ENCODE measurements at places on chromosomes 1 and 21.

DNA sequence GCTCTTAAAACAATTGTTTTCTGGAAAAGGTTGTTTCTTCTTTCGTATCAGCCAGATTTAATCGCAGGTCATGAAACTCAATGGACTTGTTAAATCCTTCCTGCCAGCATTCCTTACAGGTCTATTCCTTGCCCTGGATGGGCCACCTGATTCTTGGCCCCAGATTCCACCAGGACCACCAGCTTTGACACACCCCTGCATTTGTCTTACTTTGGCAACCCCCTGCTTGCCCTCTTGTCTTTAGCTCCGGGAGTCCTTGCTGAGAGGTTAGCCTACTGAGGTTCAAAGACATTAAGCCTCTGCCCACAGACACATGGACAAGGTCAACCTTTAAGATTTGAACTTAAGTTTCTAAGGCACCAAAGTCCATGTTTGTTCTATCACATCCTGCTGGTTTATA, 27.1 kb upstream of the DAB1 start:
- DNase-seq, result no peak

DNA sequence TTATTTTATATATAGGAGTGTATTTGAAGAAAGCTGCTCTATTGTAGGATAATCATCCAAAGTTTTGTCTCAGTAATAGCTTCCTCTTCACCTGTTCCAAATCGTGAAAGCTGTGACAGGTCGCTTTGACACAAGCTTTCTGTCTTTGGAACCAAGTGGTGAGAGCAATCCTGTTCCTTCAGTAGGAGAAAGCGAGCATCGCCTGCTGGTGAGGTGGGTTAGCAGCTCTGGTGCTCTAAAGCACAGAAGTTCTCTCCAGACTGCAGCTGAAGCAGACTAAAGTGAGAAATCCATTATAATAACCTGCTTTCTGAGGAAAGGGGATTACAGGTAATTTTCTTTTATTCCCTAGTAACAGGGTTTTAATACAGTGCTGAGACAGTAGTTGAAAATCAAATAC, 803.8 kb downstream of the ADGRL2 start:
- no peak for DNase-seq

GRCh38 chr21:29125191-29125590, 5.3 kb upstream of the MAP3K7CL start:
- DNase-seq, result no peak

DNA sequence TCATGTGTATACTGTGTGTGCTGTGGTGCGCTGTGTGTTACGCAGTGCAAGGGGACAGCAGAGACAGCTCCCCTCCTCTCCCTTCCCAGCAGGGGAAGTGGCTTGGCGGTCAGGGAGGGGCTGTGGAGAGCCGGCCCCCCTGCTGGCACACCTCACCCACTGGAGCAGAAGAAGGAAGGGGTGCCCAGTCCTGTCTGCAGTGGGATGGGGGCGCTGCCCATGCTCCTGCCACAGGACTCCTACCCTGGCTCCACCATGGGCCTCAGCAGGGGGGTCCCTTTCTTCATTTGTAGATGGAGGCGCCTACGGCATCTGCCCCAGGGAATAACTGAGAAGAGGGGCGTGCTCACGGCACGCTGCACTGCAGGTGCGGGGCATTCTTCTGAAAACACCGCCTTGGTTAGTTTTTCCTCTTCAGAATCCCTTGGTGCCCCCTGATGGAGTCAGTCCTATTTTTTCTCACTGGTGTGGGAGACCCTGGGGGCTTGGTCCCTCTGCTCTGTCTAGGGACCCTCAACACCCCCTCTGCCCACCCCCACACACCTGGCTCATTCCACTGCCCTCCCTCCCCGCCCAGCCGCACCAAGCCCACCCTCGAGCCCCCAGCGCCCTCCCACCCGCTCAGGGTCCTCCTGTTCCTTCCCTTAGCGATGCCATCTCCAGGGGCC, 13.8 kb upstream of the LDLRAP1 start:
- no peak for DNase-seq

- DNase-seq, result no peak
These were observed 1.5 kb upstream of the KCNH1 start for GRCh38 chr1:211135342-211135950.

DNA sequence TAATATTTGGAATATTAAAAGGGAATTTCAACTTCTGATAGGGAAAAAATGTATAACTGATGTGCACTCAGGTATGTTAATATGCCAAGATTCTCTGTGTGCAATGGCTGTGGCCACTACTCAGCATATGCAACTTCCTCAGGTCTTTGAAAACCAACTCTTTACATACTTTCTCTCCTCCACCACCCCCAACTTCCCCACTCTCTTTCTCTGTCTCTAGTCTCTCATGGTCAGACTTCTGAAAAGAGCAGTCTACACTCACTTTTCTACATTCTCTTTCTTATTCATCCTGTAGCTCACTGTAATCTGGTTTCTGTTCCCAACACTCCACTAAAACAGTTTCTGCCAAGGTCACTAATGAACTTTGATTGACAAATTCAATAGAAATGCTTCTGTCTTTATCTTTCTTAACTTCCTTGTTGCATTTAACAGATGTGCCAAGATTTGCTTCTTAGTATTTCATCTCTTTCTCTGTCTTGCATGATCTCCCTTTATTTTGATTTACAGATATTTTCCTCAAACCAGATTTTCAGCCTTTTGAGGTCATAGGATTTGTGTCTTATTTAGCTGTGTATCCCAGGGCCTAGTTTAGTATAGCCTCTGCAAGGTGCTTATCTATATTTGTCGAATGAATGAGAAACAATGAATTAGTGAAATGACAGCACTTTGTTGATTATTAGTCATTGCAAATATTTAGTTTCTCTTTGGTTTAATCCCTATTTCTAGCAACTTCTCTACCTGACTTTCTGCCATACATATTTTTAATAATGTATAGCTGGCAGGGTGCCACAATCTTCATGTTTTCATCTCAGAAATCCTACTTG, 168.9 kb downstream of the LMO4 start:
- no peak for DNase-seq

DNA sequence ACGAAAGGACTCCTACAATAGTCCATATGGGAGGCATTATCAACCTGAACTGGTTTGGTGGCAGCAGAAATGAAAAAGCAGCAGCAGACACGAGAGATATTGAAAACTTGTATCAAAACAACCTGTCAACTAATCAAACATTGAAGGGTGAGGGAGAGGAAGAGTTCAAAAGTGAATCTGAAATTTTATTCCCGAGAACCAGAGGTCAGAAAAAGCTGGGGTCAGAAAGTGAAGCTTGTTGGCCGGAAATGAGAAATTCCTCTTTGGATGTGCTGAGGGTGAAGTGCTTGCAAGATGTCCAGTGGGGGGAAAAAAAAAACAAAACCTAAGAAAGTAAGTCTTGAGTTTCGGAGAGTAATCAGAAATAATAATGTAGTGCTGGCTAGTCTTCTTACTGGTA, 1.9 kb upstream of the C4BPA start:
- no peak for DNase-seq

DNA sequence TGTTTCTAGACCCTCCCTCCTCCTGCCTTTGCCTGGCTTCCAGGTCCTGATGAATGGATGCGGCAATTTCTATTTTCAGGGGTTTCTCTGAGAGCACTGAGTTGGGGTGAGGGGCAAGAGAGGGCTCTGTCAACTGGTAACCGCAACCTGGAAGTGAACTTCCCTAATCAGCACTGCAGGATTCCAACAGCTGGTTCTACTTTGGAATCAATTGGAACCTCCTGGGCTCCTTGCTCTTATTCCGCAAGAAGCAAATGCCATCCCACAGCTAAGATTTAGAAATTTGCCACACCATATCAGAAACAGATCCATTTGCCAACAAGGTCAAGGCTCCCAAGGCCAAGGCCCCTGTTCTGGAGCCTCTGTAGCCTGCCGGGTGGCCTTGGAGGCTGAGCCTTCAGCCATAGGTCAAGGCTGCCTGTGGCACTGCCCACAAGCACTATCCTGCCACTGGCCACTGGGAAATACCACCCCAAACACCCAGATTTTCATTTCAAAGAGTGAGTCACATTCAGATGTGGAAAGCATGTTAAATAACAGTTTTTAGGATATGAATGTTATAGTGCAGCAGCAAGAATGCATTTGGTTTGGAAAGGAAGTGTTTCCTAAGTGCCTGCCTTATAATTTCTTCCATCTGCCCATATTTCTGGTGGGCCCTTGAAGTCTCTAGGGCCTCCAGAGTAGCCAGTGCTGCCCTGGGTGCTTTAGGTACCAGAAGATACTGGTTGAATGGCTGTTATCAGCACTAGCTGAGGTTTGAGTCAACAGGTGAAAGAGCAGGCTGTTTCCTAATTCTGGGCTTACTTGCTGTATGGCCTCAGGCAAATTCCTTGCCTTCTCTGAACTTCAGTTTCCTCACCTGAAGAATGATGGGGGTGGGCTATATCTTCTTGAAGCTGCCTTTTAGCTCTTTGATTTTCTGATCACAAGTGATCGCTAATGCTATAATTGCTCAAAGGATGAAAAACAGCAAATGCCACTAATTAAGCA, 56.3 kb upstream of the JUN start:
- no peak for DNase-seq

DNA sequence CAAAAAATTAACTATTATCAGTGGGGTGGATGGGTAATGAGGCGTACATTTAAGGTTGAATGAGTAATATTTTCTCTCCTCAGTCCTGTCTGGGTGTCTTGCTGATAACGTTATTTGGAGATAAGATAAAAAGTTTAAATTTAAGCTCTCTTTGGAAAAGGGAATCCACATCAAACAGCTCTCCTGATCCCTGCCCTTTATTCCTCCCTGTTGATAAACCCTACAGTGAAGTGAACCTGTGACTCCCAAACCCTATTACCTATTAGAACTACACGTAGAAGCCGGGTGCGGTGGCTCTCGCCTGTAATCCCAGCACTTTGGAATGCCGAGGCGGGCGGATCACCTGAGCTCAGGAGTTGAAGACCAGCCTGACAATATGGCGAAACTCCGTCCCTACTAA, 9.9 kb upstream of the GPR161 start:
- DNase-seq, result no peak

DNA sequence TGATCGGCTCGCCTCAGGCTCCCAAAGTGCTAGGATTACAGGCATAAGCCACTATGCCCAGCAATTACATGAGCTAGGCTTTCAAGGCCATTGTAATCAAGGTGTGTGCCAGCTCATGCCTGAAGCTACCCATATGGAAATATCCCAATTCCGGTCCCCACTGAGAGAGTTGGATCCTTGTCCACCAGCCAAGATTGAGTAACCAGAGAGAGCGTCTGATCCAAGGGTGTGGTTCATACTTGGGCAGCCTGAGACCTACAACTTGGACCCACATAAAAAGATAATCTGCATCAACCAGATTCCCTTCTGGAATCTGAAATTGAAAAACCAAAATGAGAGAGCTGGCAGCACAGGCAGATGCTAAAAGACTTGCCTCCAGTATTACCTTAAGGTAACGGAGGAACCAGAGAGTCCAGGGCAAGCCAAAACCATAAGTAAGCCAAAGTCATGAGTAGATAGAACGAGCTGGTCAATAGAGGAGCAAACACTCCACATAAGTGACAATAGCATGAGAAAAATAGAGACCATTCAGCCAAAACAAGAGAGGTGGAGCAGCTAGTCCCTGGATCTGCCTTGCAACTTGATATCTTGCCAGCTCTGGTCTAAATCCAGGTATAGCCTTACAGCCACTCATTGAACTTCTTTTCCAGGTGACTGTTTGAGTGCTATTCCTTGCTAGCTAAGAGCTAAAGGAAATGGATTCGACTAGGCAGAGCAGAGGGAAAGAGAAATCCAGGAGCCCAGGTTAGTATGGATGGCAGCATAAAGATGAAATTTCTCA, 63.8 kb upstream of the ATP1A1 start:
- no peak for DNase-seq

DNA sequence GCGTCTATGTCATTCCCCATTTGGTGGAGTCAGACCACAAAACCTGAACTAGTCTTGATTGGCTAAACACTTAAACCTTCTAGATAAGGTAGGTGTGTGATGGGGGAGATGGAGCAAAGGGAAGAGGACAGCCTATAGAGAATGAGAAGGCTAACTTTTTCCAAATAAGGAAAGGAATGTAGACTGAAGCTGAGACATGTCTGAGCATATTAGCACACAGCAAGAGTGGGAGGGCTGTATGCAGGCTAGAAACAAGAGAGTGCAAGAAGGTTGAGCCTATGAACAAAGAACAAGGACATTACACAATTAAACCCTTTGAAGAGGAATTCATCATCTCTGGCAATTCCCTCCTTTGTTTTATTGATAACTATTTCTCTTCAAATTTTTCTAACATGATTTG, 89.2 kb upstream of the OLFM3 start:
- no peak for DNase-seq

- no peak for DNase-seq
These were observed 18.9 kb downstream of the METTL13 start for GRCh38 chr1:171800342-171800741.

DNA sequence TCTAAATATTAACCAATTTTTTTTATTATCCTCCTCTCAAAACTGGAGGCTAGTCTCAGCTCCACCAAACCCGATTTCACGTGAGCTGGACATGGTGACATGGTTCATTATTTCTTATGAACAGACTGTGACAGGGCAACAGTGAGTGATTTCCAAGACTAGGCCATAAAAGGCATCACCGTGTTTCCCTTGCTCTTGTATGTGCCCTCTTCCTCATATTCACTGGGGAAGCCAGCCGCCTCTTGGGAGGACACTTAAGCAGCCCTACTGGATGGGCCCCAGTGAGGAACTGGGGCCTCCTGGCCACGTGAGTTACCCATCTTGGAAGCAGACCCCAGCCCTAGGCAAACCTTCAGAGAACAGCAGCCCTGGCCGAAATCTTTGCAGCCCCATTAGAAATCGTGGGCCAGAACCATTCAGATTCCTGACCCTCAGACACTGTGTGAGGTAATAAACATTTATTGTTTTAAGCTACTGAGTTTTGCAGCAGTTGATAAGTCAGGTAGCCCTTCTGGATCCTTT, 105.0 kb downstream of the GALNT2 start:
- DNase-seq, result no peak

DNA sequence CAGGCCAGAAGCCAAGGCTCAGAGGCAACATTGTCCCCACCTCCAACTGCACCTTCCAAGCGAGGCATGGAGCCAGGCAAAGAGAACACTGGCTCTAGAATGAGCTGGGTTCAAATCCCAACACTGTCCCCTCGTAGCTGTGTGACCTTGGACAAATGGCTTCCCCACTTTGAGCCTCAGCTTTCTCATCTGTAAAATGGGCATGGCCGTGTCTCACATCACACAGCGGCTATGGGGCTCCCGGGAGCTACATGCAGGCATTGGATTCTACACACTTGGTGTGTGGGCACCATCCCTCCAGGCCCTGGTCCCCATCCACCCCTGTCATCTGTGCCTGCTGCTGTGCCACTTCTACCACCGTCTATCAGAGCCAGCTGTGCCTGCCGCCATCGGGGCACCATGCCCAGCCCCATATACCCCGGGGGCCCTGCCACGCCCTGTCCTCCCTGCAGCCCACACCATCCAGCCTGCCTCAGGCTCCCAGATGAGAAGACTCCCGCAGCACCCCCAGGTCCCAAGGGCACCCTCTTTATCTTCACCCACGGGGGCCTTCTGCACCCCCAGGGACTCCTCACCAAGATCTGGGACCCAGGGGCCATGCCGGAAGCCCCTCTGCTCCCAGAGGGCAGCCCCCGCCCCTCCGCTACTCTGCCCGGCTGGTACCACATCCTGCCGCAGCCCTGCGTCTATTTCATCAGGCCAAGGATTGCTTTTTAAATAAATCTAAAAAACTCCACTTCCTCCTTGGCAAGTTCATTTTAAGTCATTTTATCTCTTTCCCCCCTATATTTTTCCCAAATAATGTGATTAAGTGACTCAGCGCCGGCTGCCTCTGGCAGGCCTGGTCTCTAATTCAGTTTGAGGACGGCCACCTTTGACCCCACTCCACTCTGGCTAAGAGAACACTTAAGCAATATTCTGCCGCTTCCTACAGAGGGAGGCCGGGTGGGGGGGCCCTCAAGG, 107.8 kb upstream of the TARDBP start:
- peak; percentile 33 for DNase-seq
